Erythroblast (primary cell): ENCODE measurements at places on chromosomes 6 and 20.

GRCh38 chr6:160858886-160859285 is 132.7 kb upstream of the MAP3K4 start:
- DNase-seq, result no peak

GRCh38 chr6:141981190-141981589 is 151.5 kb upstream of the GJE1 start:
- no peak for DNase-seq

GRCh38 chr6:125174626-125175025 is 21.1 kb downstream of the TPD52L1 start:
- no peak for DNase-seq

GRCh38 chr20:19784511-19785172 is 26.6 kb downstream of the RIN2 start:
- peak; percentile 63 for DNase-seq

GRCh38 chr20:46406986-46407670 is 713 bp upstream of the ELMO2 start:
- DNase-seq, result no peak
